Posterior vena cava (tissue), 2 donors: ENCODE measurements at places on chromosomes 2 and 18.

DNA sequence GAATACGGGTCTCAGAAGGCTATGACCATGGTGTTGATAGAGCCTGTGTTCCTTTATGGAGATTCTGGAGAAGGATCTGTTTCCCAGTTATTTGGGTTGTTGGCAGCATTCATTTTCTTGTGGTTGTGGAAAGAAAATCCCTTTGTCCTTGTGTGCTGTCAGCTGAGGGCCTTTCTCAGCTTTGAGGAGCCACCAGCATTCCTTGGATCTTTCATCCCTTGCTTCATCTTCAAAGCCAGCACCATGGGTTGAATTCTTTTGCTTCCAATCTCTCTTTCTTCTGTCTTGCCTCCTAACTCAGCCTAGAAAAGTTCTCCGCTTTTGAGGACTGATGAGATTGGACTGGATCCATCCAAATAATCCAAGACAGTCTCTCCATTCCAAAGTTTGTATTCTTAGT lies 103.2 kb upstream of the MMADHC start:
- no peak for DNase-seq

- DNase-seq, result peak; percentile 86
These were observed 261.1 kb upstream of the RASGRP3 start for GRCh38 chr2:33215299-33215698.

GRCh38 chr18:52667463-52668065 lies 327.6 kb downstream of the DCC start:
- DNase-seq, result no peak

DNA sequence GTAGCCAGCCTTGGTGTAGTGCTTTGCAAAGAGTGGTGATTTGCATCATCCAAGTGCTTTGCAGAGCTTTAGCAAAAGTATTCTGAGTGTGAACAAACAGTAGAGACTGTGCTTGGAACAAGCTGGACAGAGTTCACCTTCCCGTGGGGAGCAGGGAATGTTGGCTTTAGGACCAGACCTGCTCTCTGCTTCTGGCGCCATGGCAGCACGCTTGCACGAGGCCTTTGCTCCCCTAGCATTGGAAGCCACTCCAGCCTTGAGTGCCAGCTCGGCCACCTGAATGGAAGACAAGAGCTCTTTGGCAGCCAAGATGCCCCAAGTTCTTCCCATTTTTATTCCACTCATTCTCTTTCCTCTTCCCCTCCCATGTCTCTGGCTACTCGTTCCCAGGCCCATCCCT lies 250.8 kb upstream of the OSR1 start:
- no peak for DNase-seq

- peak; percentile 91 for DNase-seq
These were observed 13.8 kb downstream of the FOSL2 start for GRCh38 chr2:28406276-28407096.

GRCh38 chr2:2621855-2622254 lies 290.8 kb upstream of the MYT1L start:
- DNase-seq, result no peak

DNA sequence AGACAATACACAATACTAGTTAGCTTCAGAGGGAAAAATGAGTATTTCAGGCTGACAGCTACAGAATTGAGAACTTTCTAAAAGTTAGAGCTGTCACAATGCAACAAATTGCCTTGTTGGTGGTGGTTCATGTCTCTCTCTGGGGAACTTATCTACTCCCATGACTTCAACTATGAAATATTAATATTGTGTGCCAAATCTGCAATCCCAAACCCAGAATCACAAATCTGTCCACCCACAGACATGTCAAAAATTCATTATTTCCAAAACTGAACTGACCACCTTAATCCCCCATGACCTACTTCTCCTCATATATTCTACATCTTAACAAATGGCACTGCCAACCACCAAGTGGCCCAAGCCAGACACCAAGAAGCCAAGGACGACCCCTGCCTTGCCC lies 143.5 kb downstream of the TCF4 start:
- DNase-seq, result no peak

GRCh38 chr18:48197819-48198218 lies 211.4 kb downstream of the ZBTB7C start:
- DNase-seq, result no peak
